ENCODE measurements at places on chromosomes 3 and 15. TPM values are rescaled to one million over a fixed set of nuclear protein-coding genes. Genes with fewer than 3 reads are reported as not detected.

MESP2 gene
- 0.42 TPM for total RNA-seq

CDCP1 gene
- total RNA-seq: 8.1 TPM

GABRR3 gene
- total RNA-seq: not detected

FOXB1 gene
- not detected for total RNA-seq

RBSN gene
- total RNA-seq: 10.9 TPM

THRB gene
- 1.7 TPM for total RNA-seq

XIRP1 gene
- total RNA-seq: 0.17 TPM
